ENCODE measurements at places on chromosomes 2 and 18. TPM values are rescaled to one million over a fixed set of nuclear protein-coding genes. Genes with fewer than 3 reads are reported as not detected.

Gene DSG4
- polyA plus RNA-seq = 0.01 TPM

Gene GALNT14
- 58.6 TPM for polyA plus RNA-seq

DNA sequence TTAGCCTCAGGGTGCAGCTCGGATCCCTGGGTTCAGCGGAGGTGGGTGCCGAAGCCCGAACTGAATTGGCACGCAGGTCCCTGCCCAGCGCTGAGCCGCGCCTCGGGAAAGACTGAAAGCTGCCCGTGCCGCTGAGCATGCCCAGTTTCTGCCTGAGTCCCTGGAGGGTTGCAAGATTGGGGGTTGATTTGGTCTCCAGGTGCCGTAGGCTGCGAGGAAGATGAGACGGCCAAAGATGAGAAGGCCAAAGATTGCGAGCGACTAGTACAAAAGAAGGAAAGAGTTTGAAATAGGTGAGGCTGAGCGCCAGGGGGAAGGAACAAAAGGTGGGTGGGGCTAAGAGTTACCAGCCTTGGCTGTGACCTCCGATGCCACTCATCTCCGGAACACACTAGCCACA is 852 bp upstream of the KCNH7 start:
- DNase-seq = no peak

GRCh38 chr2:165586019-165586418 is 116.5 kb downstream of the CSRNP3 start:
- DNase-seq = no peak

DNA sequence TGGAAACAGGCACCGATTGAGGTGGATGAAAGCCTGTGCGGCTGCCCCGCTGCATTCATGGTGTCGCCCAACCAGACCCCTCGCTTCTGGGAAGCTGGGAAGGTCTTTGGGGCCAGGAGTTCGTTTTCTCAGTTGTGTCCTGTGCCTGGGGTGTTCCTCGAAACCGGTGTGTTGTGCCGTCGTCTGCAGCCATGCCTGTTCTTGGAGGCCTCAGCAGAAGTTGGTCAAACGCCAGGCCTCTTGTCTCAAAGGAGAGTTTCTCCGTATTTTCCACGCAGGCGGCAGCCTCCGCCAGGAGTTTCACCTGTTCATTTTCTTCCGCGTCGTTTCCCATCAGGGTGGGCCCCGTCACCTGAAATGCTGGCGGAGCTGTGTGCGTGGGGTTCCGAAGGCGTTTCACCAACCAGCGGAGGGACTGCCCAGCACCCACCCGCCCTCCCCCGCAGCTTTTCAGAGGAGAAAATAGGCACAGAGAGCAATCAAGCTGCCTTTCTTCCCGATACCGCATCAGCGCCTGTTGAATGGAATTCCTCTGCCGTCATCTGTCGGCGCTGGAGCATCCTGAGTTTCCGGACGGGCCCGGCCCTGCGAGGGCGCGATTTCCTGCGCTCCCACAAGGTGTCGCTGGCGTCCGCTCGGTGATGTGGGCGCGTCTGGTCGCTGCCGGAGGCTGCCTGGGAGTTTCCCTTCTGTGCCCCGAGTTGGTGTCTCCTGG is 17.0 kb upstream of the NFATC1 start:
- DNase-seq = peak; percentile 69

- DNase-seq = no peak
Observed at GRCh38 chr2:46368401-46368800, 71.2 kb downstream of the EPAS1 start.

DNA sequence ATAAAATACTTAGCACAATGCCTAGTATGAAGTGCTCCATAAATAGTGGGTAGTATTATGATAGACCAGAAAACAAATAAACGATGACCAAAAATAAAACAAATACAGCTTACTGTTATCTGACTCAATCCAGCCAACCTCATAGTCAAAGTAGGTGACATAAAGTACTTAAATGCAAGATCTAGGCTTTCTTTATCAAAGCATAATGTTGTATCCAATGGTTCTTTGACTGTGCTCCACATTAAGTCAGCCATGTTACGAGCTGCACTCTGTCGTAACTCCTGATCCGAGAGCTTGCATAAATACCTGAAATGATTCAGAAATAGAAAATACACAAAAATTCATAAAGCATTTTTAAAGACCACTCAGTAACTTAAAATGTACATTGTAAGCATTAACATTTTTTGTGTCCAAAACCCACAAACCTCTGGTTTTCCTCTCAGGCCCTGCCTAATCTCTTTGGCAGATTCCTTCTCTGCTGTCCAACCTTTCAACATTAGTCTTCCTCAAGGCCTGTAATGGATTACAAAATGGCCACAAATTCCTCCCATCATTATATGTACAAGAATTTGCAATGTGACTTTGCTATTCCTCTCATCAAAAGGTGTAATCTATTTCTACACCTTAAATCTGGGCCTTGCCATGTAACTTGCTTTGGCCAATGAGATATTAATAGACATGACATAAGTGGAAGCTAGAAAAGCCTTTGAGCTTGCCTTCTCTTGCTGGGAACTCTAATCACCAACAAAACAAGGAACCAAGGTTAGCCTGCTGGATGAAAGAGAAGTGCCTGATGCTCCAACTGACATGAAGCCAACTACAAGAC is 90.6 kb downstream of the USP34 start:
- DNase-seq = no peak

DNA sequence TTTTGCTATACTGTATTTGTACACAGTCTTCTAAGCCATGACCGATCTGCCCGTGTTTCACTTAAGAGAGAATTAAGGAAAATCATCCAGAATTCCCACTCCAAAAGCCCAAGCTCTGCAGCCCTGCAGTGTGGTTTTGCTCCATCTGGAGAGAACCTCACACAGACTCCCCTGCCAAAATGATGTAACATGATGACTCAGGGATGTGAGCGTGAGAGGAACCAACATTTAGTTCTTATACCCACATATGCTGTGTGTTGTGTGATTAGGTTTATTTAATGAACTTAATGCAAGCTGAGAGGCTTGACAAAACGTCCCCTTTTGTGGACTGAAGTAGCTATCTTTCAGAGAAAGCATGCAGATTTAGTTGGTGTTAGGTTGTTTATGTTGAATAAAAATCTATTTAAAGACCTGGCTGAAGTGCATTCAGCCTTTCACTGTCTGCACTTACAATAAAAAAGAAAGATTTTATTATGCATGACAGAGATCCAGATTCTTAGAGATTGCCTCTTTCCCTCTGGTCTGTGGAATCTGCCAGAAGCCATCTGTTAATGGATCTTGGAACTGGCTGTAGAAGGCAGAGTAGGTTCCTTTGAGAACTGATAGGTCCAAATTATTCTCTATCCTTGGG is 6.3 kb downstream of the RAB12 start:
- DNase-seq = no peak

DNA sequence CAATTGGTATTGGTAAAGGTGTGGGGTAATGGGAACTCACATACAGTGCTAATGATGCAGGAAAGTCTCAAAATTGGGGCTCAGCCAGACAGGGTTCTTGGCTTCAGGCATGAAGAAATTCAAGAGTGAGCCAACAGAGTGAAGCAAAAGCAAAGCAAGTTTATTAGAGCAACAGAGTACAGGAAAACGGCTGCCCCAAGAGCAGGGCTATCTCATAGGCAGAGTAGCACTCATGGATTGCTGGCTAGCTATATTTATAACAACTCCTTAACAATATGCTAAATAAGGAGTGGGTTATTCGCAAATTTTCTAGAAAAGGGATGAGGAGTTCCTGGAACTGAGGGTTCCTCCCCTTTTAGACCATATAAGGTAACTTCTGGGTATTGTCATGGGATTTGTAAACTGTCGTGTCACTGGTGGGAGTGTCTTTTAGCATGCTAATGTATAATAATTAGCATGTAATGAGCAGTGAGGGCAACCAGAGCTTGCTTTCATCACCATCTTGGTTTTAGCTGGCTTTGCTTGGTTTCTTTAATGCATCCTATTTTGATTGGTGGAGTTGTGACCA is 233.8 kb upstream of the NOL4 start:
- no peak for DNase-seq

DNA sequence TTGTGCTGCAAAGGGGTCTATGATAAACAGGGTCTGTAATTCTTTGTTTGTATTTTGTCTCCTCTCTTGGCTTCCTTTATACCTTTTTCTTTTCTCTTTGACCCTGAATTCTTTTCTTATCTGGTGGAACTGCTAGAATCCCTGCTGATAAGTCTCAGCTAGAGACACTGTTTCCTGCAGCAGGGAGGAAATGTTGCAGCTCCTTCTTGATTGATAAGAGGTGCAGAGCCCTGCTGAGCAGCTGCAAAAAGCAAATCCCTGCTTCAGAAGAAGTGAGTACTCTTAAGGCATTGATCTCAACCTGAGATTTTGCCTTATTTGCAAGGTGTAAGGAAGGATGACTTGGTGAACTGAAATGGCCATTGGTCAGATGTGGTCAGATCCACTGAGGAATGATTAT is 167.8 kb downstream of the NUP35 start:
- DNase-seq = no peak

DNA sequence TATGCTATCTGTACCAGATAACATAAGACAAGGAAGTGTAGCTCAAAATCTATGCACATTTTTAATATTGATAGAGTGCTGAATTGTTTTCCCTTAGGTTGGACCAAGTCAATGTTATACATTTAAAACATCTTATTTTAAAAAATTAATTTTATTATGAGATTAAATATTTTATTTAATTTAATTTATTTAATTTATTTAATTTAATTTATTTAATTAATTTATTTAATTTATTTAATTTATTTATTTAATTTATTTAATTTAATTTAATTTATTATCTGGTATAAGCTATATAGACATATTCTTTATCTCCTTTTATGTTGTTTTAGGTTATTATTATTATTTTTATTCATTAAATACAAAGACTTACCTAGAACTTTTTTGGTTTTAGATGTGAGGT is 551.7 kb upstream of the LRRTM1 start:
- DNase-seq = no peak

- no peak for DNase-seq
Observed at GRCh38 chr18:57083485-57083884, 63.4 kb upstream of the BOD1L2 start.

DNA sequence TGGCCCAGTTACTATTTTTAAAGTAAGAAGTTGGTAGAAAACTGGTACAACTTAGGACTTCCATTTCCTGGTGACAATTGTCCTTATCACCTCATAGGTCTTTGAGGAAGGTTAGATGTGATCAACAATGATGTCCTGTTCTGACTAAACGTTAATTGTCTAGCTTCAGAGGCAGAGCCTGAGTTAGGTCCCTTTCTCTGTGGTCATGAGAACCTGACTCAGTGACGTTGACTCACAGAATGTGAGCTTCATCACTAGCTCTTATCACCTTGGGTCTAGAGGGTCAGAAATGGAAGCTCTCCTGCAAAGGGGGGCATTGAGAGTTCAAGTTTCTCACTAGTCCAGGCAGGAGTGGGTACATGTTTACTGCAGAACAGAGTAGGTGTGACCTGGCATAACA is 60.6 kb upstream of the ATP8B1 start:
- no peak for DNase-seq

- peak; percentile 43 for DNase-seq
Observed at GRCh38 chr2:175111200-175111657, 56.8 kb downstream of the ATF2 start.

DNA sequence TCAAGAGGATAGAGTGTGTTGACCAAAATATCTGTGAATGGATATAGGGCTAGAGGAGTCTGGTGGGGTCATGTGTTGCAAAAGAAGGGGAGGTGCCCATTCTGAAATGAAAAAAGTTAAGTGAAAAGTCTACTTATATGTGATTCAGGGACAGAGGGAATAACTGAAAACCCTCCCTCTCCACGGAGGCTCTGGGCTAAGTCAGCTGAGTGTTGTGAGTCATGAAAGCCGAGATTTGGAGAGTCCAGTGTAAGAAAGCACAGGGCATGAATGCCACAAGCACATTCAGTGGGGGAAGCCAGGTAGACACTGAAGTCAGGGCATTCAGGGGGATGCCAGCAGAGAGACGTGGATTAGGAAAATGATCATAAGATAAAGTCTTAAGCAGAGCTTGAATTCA is 871.9 kb downstream of the TSN start:
- no peak for DNase-seq

GRCh38 chr18:49901862-49902340 is 88.6 kb upstream of the ACAA2 start:
- no peak for DNase-seq
